ENCODE measurements at places on chromosomes 7 and 10.
A peak's percentile ranks its signal among the peaks of the same experiment; 100 is the strongest.

- no peak for DNase-seq
Observed at GRCh38 chr7:25369786-25370185, 141.5 kb upstream of the NPVF start.

DNA sequence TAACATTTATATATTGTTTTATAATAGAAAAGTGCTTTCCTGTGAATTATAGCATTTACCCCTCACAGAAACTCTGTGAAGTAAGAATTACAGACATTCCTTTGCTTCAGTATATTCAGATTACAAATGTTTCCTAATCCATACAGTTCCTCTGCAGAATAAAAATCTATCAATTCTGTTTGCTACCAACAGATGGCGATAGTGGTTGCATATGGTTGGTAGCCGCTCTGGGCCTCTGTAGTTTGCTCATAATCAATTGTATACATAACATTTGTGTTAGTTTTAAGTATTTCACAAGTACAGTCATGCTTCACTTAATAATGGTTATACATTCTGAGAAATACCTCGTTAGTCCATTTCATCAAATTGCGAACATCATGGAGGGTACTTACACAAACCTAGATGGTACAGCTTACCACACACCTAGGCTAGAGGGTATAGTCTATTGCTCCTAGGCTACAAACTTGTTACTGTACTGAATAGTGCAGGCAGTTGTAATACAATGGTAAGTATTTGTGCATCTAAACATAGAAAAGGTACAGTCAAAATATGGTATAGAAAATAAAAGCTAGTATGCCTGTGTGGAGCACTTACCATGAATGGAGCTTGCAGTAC lies 94.4 kb upstream of the STEAP4 start:
- DNase-seq: no peak

DNA sequence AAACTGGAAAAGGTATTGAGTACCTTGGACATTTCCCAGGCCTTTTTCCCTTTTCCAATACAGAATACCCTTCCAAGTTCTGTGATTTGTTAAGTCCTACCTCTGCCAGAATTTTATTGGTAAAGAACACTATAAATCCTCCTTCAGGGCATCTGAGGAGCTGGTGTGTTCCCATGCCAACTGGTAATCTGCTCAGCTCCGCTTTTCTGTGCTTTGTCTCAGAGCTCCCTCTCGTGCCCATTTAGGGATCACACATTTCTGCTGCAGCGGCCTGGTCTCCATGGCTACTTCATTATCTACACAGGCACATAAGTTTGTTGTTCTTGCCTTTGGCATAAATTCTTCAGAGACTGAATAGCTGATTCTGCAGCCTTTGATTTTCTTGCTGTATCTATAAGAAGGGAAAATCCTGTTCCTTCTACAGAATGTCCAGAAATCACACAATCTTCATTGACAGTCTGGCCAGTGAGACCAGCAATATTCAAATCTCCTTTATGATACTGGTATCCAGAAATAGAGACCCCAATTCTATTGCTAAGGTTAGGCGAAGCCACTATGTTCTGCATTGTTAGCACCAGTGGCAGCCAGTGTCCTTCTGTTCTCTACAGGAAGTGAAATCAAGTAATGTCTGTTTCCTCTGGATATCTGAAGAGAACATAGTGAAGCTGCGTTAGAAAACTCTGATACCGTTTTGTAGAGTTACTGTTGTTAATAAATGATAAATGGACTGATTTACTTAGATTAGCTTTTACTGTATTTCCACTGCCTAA lies 51.9 kb downstream of the DENND11 start:
- DNase-seq: peak; percentile 63

- no peak for DNase-seq
Observed at GRCh38 chr10:127354255-127354654, 157.9 kb upstream of the INSYN2A start.

DNA sequence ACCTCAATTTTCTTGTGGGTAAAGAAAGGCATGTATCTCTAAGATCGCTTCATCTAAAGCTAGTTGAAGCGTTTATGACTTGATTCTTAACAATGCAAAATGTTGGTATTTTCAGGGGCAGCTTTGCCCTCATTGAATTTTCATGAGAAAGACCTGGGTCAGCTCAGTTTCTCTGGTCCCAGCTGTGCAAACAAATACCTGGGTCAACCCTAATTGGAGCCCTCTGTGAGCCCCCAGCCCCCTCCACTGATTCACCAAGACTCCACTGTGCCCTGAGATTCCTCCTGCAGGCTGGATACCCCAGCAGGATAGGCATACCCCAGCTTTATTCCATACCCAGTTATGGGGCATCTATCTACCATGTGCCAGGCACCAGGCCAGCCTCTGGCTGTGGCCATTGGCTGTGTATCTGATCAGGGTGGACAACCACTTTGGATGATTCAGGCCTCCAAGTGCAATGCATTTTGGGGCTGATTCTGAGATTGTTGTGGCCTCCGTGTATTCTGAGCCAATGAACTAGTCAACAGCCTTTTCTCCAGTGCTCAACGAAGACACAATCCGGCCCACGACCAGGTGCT lies 201.9 kb downstream of the MYOF start:
- no peak for DNase-seq

- no peak for DNase-seq
Observed at GRCh38 chr10:6185039-6185716, 17.6 kb upstream of the PFKFB3 start.

DNA sequence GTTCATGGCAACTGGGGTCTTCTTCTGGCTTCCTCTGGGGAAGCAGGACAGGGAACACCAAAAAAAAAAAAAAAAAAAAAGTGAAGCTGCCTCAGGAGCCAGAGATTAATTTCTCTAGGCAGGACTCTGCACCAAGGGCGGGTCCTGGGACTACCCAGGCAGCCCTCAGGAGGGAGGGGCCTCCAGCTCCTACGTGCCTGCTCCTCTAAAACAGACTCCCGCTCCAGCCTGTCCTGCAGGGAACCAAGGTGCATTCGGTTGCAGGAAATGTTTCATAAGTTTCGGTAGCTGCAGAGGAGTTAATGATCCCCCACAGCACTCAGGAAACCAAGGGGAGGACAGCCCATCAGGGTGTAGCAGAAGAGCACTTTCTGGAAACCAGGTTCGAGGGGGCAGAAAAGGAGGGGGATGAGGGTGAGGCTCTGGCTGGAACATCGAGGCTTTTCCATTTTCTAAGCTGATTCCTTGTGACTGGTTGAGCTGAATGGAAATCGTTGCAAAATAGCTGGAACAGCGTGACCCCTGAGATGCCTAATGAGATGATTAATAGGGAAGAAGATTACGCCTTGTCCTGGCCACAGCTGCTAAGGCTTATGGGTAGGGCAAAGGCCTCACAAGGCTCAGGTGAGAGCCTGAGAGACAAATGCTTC lies 84.2 kb downstream of the STRA8 start:
- DNase-seq: no peak

DNA sequence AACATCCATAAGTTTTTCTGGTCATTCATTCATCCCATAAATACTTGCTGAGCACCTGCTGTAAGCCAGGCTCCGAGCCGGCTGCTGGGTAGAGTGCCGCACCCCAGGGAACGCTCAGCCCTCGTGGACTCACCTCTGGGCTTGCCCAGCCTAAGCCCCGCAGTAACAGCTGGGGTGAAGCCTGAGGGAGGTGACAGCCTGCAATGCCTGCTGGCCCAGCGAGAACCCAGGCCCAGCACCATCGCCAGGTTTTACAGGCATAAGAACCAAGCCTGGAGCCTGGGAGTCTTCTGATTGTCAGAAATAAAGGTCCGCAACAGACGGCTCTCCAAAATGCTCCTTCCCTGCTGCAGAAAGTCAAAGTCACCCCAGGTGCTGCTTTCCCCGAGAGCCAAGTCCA lies 205.4 kb downstream of the ZMYND11 start:
- DNase-seq: no peak

- DNase-seq: no peak
Observed at GRCh38 chr7:43480581-43480980, 102.3 kb upstream of the STK17A start.

- DNase-seq: no peak
Observed at GRCh38 chr7:14834883-14835282, 67.7 kb downstream of the DGKB start.

DNA sequence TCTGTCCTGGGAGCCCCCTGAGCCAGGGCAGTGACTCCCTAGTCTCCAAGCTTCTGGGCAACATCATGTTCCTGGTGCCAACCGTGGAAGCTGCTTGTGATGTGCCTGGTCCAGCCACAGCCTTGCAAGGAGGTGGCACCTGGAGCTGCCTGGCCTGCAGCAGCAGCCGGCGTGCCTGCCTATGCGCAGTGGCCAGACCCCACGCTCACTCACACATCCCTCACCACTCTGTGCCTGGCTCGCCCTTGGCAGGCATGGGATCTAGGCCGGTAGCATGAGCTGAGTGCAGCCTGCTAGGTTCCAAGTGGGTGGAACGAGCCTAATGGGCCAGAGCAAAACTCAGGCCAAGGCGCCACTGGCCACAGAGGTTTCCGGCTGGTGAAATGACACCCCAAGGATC lies 184.0 kb downstream of the ZNF438 start:
- no peak for DNase-seq

Data from frontal cortex (tissue), 4 donors.